Stimulated activated CD8-positive, alpha-beta memory T cell treated with anti-CD3 and anti-CD28 coated beads, Interleukin-4, amount 100 ng/mL, for 4 hours (primary cell): ENCODE measurements at places on chromosomes 2 and 18.

DNA sequence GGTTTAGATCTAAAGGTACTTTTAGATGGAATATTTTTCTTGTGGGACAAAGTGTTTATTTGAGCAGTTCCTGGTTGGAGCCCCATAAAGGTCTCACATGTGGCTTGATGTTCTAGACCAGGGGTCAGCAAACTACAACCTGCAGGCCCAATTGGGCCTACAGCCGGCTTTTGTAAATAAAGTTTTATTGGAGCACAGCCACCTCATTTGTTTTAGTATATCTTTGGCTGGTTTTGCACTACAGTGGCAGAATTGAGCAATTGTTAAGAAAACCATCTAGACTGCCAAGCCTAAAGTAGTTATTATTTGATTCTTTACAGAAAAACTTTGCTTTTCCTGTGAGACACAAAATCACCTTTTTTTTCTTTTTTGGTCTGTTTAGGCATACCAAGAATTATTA is 41.6 kb downstream of the NDC80 start:
- DNase-seq, result no peak

- no peak for DNase-seq
Observed at GRCh38 chr2:158463496-158464095, 6.8 kb downstream of the PKP4 start.

DNA sequence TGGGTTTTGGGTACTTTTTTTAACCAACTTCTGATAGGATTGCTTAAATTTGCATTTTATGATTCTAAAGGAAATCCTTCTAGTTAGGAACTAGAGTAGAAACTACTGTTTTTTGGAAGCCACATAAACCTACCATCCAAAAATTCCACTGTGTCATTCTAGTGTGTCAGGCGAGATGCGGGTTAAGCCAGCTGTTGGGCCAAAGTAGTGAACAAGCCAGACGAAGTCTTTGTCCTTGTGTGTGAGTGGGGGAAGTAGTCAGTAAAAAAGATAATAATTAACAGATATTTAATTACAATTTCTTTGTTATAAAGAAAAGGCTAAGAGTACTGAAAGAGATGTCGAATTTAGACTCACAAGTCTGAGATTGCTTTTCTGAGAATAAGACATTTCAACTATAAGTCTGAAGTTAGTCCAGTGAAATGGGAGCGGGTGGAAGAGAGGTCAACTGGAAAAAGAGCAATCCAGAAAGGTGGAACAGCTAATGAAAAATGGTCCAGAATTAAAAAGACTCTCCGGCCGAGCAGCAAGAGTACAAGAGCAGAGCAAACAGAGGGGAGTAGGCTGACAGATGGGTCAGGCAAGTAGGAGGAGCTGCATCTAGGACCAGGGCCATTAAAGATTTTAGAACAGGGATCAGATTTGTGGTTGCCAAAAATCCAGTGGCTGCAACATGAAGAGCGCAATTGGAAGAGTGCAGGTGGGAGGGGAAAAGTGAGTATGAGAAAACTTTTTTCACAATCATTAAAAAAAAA is 1.5 kb downstream of the EPB41L5 start:
- DNase-seq, result no peak

DNA sequence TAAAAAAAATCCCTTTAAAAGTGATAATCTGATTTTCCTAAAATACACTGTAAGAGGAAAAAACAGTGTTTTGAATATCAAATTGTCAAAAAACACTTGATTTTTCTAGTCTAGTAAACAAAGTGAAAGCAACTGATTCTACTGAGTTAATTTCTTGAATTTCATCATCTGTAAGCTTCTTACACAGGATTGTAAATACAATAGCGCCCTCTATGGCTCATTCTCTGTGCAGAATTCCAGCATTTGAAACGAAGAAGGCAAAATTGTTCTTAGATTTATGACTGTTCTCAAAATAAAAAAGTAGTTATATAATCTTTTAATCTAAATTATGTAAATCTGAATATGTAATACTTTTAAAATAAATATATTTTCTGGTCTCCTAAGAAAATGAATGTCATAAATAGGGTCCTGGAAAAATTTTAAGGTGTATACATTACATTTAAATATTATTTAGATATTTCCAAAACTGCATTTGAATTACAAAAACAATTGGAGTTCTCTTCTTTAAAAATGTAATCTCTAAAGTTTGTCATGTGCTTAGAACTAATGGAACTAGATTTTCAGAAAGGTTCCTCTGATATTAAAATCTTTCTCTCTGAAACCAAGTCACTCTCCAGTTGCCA is 176.9 kb upstream of the MC4R start:
- no peak for DNase-seq

DNA sequence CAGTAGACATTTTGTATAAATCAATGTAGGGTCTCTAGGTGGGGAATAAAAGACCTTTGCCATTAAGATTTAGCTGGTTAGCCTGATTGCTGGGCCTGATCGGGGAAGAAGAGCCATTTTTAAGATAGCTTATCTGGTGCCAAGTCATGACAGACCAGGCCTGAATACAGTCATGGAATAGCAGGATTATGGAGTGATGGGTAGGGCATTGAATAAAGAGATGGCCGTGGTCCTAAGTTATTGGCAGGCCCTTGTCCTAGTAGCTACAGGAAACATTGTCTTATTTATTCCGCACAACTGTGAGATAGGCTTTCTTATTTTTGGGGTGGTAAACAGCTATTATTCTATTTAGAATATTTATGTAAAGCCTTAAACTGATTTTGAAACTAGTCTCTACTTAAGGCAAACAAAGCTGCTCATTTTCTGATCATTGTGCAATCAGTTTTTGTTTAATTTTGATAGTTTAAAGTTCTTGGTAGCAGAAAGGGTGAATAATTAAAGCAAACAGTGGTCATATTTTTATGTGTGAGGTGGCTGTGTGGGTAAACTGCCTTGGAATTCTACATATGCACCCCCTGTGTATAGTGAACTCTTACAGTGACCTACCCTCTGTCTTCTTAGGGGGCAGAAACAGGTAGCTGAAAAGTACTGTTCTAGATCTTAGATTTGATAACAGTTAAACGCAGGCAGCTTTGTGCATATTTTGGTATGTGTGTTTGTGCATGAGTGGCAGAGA is 22.6 kb downstream of the ZNF236 start:
- DNase-seq, result no peak

DNA sequence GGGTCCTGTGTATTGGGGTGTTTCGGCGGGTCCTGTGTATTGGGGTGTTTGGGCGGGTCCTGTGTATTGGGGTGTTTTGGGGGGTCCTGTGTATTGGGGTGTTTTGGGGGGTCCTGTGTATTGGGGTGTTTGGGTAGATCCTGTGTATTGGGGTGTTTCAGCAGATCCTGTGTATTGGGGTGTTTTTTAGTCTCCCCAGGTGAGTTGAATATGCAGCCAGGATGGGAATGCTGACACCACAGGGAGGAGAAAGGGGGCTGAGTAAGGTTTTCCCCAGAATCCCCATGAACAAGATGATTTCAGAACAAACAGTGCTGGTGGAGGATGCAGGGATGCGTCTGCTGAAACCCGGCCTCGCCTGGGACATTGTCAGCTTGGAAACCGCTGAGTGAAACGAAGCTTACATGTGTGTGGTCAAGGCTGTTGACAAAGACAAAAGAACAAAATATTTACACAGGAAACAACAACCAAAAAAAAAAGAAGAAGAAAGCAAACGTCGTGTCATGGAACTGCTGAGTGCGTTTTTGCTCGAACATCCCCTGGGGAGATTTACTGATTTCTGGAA is 88.5 kb upstream of the ODC1 start:
- DNase-seq, result no peak

DNA sequence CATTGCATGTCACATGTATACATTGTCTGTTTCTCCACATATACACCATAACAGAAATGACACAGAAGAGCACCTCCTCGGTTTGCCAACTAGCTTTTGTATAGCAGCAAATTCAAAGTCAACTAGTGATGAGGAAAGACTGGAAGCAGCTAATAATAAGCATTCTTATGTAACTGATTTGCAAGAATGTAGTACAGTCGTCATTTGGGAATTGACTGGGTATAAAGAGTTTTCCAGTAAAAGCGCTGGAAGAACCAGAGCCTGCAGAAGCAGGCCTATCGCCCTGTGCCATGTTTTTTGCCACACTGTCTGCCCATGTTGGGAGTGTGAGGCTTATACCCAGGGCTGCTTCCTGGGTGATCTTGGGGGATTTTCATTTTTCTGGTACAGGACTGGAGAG is 310.6 kb downstream of the GBX2 start:
- DNase-seq, result no peak

DNA sequence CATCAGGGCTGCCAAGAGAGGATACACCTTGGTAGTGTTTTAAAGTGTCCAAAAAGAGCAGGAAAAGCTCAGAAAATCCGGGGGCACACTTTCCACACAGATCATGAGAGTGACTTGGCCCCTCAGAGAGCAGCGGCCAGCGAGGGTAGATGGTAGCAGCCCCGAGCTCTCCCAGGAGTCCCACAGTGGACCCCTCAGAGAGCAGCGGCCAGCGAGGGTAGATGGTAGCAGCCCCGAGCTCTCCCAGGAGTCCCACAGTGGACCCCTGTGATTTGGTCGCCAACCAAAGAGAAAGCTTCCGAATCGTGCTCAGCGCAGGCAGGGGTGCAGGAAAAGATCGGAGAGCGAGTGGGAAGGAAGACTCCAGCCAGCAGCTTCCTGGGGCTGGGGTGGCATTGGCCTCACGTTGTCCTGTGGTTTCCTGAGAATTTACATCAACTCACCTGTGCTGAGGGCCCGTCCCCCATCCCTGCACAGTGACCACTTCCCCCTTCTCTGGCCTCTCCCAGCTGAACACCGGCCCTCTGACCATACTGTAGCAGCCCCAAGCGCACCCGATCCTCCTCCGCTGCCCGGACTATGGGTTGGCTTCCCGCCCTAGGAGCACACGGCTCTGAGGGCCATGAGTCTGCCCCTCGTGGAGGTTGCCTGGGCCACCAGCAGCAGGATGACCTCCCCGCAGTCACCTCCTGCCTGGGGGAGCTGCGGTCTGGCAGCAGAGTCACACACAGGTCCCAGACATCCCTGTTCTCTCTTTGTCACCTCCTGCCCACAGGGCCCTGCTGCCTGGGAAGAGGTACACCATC is 33.7 kb downstream of the MTERF4 start:
- DNase-seq, result no peak

- no peak for DNase-seq
Observed at GRCh38 chr18:35161934-35162333, 78.9 kb upstream of the ZNF397 start.

- DNase-seq, result no peak
Observed at GRCh38 chr2:102724016-102724490, 37.8 kb upstream of the TMEM182 start.

GRCh38 chr2:98929920-98930319 is 6.1 kb downstream of the CRACDL start:
- no peak for DNase-seq

DNA sequence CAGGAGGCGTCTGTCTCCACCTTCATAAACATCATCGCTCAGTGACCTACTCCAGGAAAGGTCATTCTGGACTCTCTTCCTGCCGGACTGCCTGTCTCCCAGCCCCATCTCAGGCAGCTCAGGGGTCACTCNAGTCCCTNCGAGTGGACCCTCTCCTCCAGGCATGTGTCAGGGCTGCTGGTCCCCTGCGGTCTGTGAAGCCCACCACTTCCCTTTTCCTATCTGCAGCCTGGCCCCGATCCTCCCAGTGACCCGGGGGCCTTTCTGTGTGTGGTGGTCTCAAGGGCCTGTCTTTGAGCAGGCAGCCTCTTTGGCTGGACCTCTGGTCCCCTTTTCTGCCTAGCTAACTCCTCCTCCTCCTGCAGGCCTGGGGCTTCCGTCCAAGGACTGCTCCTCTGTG is 5.9 kb upstream of the PARD6G start:
- DNase-seq, result no peak
